Fibroblast of lung (primary cell): ENCODE measurements at places on chromosomes 2 and 18. TPM values are rescaled to one million over a fixed set of nuclear protein-coding genes. Genes with fewer than 3 reads are reported as not detected.

DNA sequence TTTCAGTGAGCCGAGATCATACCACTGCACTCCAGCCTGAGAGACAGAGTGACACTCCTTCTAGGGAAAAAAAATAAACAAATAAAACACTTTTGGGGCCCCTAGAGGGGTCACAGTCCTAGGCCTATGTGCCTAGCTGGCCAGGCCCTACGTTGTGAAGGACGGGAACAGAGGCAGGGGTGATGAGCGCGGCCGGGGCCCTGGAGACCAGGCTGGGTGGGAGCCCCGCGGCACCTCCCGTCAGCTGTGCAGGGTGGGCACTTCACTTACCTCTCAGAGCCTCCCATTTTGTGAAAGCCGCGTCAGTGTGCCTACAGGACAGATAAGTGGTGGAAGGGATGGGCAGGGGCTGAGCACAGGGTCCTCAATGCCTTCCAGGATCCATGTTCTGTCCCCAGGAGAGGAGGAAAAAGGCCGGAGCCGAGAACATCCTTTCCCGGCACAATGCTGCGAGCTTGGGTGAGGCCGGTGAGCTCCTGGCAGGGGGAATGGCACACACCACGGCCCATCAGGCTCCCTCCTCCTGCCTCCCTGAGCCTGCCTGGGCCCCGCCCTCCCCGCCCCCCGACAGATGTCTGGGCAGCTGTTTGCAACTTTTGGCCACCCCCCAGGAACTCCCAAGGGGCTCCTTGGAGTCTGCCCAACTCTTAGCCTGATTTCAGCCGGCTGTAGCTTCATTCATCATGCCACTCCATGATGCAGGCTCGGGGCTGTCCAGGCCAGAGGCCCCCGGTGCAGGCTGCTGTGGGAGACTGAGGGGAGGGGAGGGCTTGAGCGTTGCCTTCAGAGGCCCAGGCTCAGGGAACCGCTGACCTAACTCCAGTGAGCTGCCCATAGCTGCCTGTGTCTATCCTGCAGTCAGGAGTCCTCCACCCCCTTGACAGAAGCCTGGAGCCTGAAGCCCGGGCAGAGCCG is 196.5 kb downstream of the TFCP2L1 start:
- peaks cover 13% of the 10 kb centered on the region for H3K27me3 ChIP-seq
- H3K4me1 ChIP-seq = no peaks in the 10 kb centered on the region
- H3K27ac ChIP-seq = no peak overlapping the region
- no peaks in the 10 kb centered on the region for H3K36me3 ChIP-seq
- peak; percentile 85 for DNase-seq
- no peak overlapping the region for H3K4me3 ChIP-seq

DNA sequence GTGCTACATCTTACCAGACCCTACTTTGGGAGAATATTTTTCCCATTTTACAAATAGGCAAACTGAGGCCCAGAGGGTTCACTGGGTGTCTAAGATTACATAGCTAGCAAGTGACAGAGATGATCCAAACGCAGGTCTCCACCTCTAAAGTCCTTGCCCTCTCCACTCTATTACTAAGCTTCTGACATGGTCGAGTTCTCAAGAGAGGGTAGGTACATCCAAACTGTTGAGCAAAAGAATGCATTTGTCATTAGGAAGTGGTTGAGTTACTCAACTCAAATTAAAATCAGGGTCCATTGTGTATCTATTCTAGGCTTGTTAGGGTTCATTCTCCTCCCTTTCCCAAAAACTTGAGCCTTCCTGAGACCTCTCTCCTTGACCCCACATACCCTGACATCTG is 680.6 kb upstream of the FANCL start:
- no peaks in the 10 kb centered on the region for H3K27me3 ChIP-seq
- H3K4me3 ChIP-seq = no peak overlapping the region

CABYR gene
- 6.5 and 7.3 TPM in 2 replicates for polyA plus RNA-seq

TRAPPC8 gene
- polyA plus RNA-seq = 47.3 and 53.4 TPM in 2 replicates

DNA sequence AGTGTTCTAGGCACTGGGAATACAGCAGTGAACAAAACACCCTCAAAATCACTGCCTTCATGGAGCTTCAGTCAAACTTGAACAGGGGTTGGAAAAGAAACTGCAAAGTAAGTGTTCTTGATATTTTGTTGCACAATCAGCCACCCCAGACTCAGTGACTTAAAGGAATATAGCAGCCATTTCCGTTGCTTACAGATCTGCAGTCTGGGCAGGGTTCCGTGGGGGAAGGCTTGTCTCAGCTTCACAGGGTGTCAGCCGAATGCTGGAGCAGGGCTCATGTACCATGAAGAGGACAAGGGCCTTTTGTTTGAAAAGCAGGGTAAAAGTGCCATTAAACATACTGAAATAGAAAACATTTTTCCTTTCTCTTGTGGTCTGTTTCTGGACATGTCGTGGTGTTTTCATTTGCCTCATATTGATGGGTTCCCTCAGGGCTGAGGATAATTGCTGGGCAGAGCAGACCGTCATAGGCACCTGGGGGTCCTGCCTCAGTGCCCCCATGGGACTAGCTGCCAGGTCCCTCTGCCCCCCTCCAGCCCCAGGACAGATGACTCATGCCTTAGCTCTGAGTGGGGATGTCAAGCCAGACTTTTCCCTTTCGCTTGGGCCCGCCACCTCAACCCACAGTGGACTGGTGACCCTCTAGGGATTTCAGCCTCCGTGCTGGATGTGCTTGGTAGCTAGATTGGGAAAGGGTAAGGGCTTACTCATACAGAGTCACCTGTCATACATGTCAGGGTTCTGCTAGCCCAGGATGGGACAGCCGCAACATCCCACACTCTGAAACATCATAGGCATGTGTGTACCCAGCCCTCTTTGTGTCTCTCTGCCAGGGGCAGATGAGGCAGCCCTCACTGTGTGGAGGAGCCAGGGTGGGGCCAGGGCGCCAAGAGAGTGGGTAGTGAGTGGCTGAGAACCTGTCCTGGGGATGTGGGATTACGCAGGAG is 96.5 kb downstream of the PTPRM start:
- H3K27ac ChIP-seq = no peak overlapping the region
- no peaks in the 10 kb centered on the region for H3K27me3 ChIP-seq
- peak; percentile 5 for DNase-seq
- no peak overlapping the region for H3K4me3 ChIP-seq
- H3K36me3 ChIP-seq = no peaks in the 10 kb centered on the region

GCG gene
- polyA plus RNA-seq = not detected in 2 replicates

PLGLB1 gene
- 0.41 and 0.66 TPM in 2 replicates for polyA plus RNA-seq
